ENCODE measurements at places on chromosomes 12 and 14. TPM values are rescaled to one million over a fixed set of nuclear protein-coding genes. Genes with fewer than 3 reads are reported as not detected.

ABCD2 gene
- total RNA-seq, result 0.46 TPM

WDR20 gene
- 25.2 TPM for total RNA-seq

TMEM132D gene
- 1.0 TPM for total RNA-seq

CLEC4C gene
- not detected for total RNA-seq

LRP1-AS gene
- total RNA-seq, result not detected

KLRC1 gene
- total RNA-seq, result 2.5 TPM

CYP27B1 gene
- 2.0 TPM for total RNA-seq

FAM181A gene
- total RNA-seq, result 3.5 TPM

DNA sequence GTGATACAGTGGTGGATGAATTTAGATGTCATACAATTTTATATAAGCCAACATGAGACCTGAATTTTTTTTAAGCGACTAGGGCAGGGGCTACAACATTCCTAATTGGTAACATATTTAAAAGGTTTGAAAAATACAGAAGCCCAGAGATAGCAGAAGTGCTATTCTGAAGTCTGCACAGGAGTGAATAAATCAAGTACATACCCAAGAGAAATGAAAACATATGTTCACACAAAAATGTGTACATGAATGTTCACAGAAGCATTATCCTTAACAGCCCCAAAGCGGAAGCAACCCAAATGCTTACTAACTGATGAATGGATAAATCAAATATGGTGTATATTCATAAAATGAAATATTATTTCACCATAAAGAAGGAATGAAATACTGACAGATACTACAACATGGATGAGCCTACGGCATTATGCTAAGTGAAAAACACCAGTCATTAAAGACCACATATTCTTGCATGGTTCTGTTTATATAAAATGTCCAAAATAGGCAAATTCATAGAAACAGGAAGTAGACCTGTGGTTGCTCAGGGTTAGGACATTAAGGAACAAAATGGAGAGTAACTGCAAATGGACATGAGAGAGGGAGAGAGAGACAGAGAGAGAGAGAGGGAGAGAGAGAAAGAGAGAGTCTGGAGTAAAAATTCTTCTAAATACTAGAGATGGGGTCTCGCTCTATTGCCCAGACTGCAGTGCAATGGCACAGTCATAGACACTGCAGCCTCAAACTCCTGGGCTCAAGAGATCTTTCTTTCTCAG lies 28.0 kb upstream of the GXYLT1 start:
- peaks cover 4% of the 10 kb centered on the region for H3K4me1 ChIP-seq
- no peaks in the 10 kb centered on the region for H3K36me3 ChIP-seq

- H3K27me3 ChIP-seq, result no peaks in the 10 kb centered on the region
- DNase-seq, result no peak
- H3K4me1 ChIP-seq, result no peaks in the 10 kb centered on the region
- no peak overlapping the region for H3K4me3 ChIP-seq
- no peaks in the 10 kb centered on the region for H3K36me3 ChIP-seq
These were observed 36.3 kb upstream of the SINHCAF start for GRCh38 chr12:31362115-31362758.

DNA sequence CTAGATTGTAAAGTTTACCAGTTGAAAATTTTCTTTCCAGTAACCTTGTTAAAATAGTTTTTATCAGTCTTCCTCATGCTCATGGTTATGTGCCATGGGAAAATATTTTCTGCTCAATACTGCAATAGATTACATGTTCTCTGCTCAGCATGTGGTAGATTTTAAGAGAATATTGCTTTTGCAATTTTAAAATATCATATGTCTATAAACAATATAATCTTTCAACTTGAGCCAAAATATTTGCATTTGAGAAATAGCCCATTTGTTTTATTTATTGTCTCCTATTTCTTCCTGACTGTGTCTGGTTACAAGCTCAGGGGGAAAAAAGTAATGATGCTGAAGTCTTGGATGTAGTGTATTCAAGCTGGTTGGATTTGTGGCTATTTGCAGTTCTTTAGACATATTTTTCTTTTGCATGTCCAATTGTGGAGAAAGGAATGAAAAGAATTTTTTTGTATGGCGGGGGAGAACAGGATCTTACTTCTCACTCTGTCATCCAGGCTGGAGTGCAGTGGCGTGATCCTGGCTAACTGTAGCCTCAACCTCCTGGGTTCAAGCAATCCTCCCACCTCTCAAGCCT lies 342.6 kb upstream of the NAV3 start:
- DNase-seq, result no peak
- H3K27me3 ChIP-seq, result no peaks in the 10 kb centered on the region
- no peaks in the 10 kb centered on the region for H3K4me1 ChIP-seq
- no peak overlapping the region for H3K27ac ChIP-seq

- peaks cover 37% of the 10 kb centered on the region for H3K4me1 ChIP-seq
- H3K36me3 ChIP-seq, result no peaks in the 10 kb centered on the region
- H3K27ac ChIP-seq, result no peak overlapping the region
- H3K27me3 ChIP-seq, result no peaks in the 10 kb centered on the region
These were observed 10.6 kb downstream of the TMED10 start for GRCh38 chr14:75165586-75166391.

DNA sequence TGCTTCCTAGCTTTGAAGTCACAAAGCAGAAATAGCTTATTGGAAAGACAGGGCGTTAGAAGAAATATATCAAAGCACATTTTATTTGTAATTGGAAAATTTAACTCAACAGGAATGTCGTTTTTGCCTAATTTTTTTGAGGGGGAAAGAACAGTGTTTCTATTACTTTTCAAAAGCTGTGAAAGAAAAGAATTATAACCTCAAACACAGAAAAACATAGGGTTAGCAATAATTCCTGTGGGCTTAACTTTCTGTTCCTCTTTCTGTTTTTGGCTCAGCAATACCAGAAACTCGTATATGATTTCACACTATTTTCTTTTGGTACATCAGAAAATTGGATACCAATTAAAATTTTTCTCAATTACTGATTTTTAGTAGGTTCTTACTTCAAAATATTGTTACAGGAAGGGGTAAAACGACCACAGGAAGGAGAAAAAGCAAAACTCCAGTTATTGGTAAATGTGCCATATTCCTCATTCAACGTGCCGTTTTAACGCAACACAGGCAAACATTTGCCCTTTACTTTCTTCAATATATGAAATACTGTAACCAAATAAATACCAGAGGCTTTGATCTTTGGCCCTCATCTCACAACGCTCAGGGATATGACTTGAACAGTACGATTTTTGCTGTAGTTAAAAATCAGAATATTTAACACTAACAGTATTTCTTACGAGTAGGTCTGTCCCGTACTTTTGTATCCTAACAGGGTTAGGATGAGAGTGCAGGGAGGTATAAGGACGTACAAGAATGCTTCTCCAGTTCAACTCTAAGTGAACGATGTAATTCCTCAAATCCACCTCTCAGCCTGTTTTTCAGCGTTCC lies 1.3 kb upstream of the RNU6-7 start:
- no peak overlapping the region for H3K27ac ChIP-seq
- H3K27me3 ChIP-seq, result no peaks in the 10 kb centered on the region
- no peaks in the 10 kb centered on the region for H3K36me3 ChIP-seq

GRCh38 chr12:99442758-99443157 lies 204.8 kb upstream of the GARIN6 start:
- no peak overlapping the region for H3K4me3 ChIP-seq
- H3K36me3 ChIP-seq, result no peaks in the 10 kb centered on the region
- H3K27ac ChIP-seq, result no peak overlapping the region
- H3K27me3 ChIP-seq, result no peaks in the 10 kb centered on the region
- no peaks in the 10 kb centered on the region for H3K4me1 ChIP-seq

DNA sequence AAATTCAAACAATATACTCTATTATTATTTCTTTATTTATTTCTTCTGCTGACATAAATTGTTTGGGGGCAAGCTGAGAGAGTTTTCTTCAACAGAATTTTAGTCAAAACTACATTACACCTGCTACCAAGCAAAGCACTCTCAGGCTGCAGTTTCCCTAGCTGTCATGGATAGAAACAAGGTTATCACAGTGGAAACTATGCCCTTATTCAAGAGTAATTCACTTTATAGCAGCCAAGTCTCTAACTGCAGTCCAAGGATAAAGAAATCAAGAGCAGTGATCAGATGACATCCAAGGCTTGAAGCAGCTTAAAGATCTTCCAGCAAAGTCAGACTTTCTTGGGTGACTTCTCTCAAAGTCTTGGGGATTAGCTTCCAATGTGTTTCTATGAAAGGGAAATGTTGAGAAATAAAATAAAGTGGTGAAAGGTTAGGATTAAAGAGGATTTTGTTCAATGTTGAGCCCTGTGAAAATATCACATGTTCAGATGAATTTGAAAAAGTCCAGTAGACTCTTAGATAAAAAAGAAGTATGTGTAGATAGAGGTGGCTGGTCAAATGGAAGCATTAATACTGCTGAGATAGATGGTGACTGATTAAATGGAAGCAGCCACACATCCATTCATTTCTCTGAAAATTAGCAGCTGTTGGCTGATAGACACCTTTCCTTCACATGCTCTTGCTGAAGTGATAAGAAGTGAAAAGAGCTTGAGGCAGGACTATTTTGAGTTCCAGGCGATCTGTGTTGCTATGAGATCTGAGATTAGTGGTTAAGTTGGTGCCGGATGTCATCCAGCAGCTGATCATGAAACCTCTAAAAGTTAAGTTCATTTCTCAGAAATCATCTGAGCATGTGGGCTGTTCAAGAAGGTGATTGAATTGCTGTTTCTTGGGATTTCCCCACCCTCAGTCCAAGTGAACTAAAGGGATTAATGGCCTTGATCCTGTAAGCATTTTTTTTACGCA lies 257.8 kb upstream of the BTG1 start:
- no peak overlapping the region for H3K27ac ChIP-seq
- H3K4me3 ChIP-seq, result no peak overlapping the region
- H3K27me3 ChIP-seq, result no peaks in the 10 kb centered on the region

DNA sequence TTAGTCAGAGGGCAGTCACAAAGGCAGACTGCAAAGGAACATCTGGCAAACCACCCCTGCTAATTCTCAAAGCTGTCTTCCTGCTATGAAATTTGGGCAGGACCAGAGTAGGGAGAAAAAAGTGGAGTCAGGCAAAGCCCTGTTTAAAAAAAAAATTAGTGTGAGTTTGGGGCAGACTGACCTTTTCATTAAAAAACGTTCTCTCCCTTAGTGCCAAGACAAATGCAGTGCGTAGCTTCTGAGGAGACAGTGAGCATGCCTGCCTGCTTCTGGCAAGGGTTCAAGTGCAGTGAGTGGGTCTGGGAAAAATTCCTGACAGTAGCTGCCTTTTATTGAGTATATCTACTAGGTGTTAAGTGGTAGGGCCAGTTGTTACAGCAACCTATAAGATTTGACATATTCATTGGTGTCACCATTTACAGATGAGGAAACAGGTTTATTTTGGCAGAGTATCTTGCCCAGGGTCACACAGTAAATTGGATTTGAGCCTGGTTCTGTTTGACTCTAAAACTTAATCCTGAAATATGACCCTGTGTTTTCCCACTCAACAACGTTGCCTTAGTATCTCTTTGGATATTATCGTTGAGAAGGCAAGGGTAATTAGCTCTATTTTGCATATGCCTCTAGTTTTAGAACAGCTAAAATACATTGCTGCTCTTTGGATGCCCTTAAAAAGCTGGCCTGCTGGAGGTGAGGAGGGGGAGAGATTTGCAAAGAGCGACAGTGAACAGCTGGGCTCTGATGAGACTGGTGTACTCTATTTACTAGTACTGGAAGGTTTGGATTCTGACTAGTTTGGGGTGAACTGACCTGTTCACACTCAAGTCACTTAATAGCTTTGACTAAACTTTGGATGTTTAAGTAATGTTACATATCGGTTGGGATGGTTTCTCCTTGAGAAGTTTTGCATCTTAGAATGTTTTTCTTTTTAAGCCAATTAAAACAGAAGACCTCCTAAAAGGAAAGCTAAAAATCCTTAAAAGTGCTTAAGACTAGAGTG lies 72.8 kb downstream of the PAPOLA start:
- H3K27me3 ChIP-seq, result no peaks in the 10 kb centered on the region
- DNase-seq, result no peak
- H3K4me1 ChIP-seq, result no peaks in the 10 kb centered on the region
- H3K36me3 ChIP-seq, result peaks cover 14% of the 10 kb centered on the region
- H3K27ac ChIP-seq, result no peak overlapping the region

DNA sequence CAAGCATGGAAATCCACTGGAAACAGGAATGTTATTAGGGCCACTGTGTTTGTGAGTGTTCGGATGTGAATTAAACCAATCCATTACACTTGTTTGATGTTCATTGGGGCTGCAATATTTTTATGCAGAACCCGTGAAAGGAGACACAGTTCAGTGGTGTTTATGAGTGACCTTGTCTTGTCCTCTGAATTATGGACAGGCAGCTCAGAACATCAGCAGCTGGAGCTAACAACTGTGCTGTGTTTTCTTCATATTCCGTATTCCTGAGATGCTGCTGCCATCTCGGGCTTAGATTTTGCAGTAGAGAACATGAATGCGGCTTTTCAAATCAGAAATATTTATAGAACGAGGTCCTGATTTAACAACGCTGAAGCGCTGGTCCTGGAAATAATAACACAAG lies 20.3 kb upstream of the CACNA1C start:
- no peaks in the 10 kb centered on the region for H3K36me3 ChIP-seq
- H3K4me1 ChIP-seq, result peaks cover 10% of the 10 kb centered on the region
- DNase-seq, result no peak
- H3K4me3 ChIP-seq, result no peak overlapping the region
- no peak overlapping the region for H3K27ac ChIP-seq
